ENCODE measurements at places on chromosomes 16 and 17.
A peak's percentile ranks its signal among the peaks of the same experiment; 100 is the strongest.

DNA sequence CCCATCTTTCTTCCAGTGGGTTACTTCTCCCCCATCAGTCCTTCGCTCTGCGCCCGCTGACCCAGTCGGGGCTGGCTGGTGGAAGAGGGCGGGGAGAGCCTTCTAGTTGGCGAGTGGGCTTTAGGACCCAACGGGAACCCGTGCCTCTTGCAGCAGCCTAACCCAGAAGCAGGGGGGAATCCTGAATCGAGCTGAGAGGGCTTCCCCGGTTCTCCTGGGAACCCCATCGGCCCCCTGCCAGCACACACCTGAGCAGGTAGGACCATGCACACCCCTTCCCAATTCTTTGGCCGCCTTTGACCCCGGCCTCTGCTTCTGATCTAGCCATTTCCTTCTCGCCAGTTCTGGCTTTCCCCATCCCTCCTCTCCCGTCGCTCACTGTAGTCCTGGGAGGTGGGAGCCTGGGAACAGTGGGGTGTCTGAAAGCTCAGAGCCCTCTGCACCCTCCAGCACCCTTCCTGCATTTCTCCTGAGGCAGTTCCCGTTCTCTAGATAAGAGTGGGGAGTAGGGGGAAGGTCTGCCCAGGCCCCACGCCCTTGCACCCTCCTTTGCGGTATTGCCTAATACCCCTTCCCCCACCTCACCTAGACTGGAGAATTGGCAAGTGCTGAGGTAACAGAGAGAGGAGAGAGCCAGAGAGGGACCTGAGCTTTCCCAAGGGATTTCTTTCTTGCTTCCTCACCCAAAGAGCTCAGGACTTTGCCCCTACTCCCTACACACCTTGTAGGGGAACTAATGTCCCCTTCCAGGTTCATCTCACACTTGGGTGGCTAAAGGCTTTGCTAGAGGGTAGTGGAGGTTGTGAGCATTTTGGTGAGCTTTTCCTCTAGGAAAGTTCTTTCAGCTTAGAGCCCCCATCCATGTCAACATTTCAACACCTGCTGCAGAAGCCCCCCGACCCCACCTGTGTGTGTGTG is at the start of gene RARA:
Gene RARA (plus strand): TSS at position 150 of the 918 bp plus-strand sequence. CDS start 22,039 bp downstream, outside the sequence.
- DNase-seq = peak; percentile 43

GRCh38 chr16:82655720-82656490 is 29.1 kb downstream of the CDH13 start:
- no peak for DNase-seq

DNA sequence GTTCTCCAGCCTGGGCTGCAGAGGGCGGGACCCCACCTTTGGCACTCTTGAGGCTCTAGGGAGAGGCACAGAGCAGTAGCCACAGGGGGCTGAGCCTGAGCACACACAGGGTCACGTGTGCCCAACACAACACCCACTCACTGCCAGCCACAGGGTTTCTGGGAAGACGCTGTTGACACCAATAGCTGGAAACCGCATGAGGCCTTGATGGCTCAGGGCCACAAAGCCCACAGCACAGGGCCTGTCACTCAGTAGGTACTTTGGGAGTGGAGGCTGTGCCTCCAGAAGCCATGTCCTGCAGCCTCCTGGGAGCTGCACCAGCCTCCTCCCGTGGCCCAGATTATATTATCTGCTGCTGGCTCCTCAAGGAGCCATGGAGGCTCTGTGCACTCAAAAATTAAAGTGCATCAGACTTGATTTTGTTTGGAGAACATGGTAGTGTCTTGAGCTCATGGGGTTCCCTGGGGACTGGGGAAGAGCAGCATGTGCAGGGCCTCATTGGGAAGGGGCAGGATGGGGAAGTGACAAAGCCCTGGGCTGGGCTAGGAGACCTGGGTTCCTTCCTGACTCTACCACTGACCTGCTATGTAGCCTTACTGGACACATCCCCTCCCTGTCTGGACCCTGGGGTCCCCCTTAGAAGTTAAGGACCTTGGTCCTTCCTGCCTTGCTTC is 12.5 kb upstream of the SREBF1 start:
- DNase-seq = peak; percentile 85

GRCh38 chr16:50195756-50196155 is 42.6 kb downstream of the TENT4B start:
- DNase-seq = no peak

GRCh38 chr16:84836234-84836647 is 16.5 kb downstream of the CRISPLD2 start:
- DNase-seq = no peak
